ENCODE measurements at places on chromosomes 11 and 22.

DNA sequence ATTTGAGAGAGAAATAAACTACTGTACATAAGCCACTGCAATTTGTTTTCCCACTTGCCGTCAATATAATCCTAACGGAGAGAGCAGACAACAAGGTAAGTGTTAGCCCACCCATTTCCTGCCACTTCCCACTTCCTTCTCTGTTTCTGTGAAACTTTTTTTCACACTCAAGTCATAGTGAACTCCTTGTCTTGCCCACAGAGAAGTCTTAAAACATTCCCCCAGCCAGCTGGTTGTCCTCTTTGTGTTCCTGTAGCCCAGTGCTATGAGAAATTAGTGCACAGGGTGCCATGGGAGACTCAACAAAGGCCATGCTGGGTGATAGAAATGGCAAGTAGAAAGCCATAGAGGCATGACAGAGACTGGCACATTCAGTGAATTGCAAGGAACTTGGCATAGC lies 208.6 kb downstream of the BLID start:
- DNase-seq: no peak

GRCh38 chr22:41226723-41227655 lies 13.7 kb downstream of the CHADL start:
- DNase-seq: no peak

- no peak for DNase-seq
Observed at GRCh38 chr22:30334646-30335045, 7.9 kb upstream of the TBC1D10A start.

GRCh38 chr11:27420722-27421572 lies 51.6 kb downstream of the LGR4 start:
- no peak for DNase-seq

DNA sequence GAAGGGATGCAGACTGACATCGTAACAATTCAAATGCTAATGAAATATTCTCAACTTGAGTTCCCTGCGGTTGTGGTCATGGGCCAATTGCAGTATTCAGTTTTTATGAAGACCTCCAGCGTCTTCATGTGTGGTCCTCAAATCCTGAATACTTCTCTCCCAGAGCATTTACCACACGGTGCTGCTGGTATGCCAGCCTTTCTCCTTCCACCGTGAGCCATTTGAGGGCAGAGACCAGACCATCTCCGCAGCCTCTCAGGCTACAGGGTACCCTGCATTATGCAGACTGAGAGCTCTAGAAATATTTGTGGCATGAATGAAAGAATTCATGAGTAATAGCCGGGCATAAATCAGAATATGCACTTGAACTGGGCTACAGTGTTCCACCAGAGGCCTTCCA lies 289.7 kb downstream of the ST3GAL4 start:
- DNase-seq: no peak

- no peak for DNase-seq
Observed at GRCh38 chr11:119155733-119156492, 7.1 kb downstream of the ABCG4 start.

- DNase-seq: no peak
Observed at GRCh38 chr11:15858881-15859280, 497.5 kb downstream of the SOX6 start.

DNA sequence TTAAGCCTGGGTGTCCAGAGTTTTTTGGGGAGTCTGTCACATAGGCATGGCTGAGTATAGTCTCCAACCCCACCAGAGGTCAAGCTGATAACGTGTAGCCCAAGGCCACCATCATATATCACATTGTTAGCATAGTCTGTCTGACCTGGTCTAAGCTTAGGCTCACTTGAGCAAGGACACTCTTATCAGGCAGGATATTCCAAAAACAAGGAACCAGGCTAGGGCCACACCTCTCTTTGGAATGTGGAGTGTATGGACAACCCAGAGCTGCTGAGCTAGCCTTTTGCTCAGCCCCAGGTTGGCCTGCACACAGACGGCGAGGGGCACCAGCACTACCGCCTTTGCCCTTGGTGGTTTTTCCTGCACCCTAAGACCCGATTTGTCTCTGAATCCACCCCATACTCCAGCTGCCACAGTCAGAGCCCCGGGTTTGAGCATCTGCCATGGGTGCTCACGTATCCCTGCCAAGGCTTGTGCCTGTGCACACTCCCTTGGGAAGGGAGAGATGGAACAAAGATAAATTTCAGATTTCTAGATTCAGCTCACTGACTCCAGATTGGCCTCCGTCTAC lies 7.2 kb downstream of the SNAP29 start:
- no peak for DNase-seq

DNA sequence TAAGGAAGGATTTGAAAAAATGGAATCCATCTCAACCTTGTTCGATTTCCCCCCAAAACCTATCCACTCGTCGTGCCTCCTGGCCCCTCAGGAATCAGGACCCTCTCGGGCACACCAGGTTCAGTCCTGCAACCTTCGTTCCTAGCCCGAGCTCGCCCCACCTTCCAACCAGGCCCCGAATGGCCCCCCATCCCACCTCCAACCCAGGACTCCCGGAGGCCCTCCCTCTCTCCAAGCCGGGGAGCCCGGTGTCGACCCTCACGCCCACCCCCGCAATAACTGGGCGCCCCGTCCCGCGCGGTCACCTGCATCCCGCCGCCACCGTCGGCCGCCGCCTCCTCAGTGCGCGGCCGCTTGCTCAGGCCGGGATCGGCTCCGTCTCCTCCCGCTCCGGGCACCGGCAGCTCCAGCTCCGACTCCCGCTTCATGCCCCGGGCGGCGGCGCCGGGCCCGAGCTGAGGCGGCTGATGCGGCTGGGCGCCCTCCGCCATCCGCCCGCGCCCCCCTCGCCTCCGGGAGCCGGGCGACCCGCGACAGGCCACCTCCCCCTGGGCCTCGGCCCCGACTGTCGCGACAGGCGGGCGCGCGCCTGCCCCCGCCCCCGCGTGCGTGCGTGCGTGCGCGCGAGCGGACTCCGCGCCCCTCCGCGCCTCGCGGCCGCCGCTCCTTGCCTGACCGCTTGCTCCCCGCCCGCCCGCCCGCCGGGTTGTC lies 534 bp downstream of the RBFOX2 start:
- DNase-seq: no peak

GRCh38 chr22:35155403-35156025 lies 89.6 kb downstream of the ISX start:
- DNase-seq: no peak

- no peak for DNase-seq
Observed at GRCh38 chr11:117876341-117877119, at the start of gene FXYD6. Gene FXYD6 (minus strand): TSS chr11:117876658. CDS start chr11:117842776, 33,882 bp downstream.

- no peak for DNase-seq
Observed at GRCh38 chr11:86978756-86979608, 23.8 kb upstream of the FZD4 start.

GRCh38 chr22:47407461-47408025 lies 645.1 kb downstream of the TBC1D22A start:
- no peak for DNase-seq
